ENCODE measurements at places on chromosomes 13 and 19.

DNA sequence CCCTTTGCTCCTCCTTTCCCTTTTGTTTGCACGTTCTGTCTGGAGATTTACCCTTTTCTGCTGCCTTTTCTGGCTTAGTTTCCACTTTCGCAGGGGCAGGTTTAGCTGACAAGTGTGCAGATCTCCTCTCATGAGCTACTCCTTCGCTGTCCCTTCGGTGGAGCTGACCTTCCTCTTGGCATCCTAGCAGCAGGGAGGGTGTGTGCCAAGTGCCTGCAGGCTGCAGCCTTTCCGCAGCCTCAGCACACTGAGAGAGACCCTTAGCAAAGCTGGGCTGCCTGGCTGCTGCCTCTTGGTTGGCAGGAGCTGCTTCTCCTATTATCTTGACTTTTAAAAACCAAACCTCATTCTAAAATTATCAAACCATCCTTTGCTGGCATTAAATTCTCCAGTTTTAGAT, 132.5 kb downstream of the DNAJC3 start:
- no peak for DNase-seq

DNA sequence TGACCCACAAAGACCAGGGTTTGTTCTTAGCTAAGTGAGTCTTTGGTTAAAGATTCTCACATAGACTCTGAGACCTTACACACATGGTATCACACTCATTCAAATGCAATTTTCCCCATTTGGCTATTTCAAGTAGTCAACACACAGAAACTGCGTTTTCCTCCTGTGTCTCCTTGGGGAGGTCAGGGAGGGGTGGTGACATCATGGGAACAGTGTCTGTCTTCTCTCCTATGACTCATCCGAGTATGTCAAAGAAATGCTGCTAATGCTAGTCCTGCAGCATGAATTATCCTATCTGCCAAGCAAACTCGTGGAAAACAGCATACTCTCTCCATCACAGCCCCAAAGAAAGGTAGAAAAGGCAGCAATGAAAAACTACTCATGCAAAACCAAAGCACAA, 100.2 kb downstream of the ENOX1 start:
- DNase-seq, result no peak

- no peak for DNase-seq
Observed at GRCh38 chr19:31402529-31403316, 53.5 kb upstream of the TSHZ3 start.

- no peak for DNase-seq
Observed at GRCh38 chr13:52738719-52739467, 727 bp downstream of the CNMD start.

DNA sequence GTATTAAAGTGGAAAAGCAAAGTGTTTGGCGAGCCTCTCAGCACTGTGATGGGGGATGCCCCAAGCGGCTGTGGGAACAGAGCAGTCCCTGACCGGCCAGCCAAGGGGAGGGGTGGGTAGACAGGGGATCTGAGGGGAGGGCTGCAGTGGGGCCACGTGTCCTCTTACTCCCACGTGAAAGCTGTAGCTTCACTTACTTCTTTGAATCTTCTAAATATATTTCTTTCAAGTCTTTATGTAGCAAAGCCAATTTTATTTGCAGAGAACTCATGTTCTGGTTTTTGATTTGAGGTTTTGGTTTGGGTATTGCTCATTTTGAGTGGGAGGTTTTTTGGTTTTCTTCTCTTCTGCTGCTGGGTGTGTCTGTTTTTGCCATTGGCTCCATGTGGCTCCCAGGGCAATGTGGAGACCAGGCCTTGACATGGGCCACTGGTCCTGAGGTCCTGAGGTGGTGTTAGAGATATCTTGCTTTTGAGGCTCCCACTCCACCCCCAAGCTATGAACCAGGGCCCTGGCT, 17.7 kb upstream of the OVOL3 start:
- no peak for DNase-seq

DNA sequence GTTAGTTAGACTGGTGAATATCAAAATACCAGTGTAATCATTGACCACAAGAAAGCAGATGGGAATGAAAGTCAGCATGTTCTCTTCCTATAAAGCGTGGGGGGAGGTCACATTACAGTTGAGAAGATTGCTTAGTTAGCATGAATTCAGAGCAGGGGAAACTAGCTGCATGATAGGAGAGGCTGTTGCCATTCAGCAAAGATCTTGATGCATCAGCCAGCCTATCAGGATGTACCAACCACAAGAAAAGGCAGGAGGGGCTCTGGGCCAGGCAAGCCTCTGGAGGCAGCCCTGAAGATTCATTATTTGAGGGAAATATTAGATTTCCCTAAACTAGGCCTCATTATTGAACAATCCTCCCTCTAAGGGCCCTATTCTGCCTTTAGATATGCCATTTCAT, 5.0 kb upstream of the MTMR6 start:
- no peak for DNase-seq

DNA sequence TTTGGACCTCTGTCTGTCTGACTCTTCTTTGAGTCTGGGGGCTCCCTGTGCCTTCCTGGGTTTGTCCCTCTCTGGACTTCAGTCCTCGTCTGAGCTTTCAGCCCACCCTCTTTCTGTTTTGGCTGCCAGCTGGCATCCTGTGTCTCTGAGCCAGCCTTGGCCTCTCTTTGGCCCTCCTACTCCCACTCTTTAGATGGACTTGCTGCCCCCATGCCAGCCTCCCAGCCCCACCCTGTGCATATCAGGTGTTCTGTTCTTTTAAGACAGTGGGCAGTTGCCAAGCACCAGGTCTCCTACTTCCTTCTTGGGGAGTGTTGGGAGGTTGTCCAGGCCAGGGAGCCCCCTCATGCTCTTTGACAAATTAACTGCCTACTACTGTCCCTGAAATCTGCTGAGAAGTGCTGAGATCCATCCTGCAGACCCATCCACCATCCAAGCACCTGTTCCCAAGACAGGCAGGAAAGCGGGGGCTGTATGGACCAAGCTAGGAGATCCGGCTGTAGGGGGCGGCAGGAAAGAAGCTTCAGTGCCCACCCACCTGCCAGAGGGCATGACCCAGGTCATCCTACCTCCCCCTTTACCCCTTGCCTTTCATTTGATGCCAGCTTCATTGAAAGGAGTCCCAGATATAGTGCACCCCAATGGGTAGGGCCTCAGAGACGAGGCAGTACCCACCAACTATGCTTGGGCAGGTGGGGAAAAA, 9.6 kb downstream of the CIC start:
- DNase-seq, result no peak

- DNase-seq, result no peak
Observed at GRCh38 chr13:97423300-97424045, 10.5 kb upstream of the RAP2A start.

DNA sequence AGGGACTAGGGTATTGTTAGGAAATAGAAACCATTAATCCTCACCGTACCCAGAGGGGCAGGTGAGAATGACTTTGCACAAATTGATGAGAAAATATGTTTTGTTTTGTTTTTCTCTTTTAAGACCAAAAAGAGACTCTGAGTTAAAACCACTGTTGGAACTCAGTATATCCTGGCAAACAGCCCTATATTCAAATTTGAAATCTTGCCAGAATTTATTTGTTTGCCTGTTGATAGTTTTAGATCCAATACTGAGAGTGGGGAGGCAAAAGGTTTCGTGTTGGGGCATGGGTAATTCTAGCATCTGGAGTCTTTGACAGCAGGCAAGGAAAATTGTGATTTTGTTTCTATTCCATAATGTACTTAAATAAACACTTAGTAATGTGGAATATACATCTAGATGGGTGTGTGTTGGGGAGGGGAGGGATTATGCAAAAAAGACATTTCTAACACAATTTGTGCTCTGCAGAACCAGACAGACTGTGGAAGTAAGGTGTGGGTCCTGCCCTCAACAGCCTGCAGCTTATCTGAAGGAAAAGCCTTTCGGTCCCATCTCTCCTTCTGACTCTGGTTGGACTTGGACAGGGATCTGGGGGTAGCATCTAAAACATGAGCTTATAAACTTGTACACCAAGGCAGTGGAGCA, 190.7 kb downstream of the OXGR1 start:
- no peak for DNase-seq

GRCh38 chr19:38385804-38386257, 2.0 kb downstream of the GGN start:
- DNase-seq, result no peak

GRCh38 chr13:23636360-23636759, 66.1 kb downstream of the TNFRSF19 start:
- DNase-seq, result no peak

GRCh38 chr19:39401549-39402345, 4.9 kb upstream of the ZFP36 start:
- peak; percentile 31 for DNase-seq

DNA sequence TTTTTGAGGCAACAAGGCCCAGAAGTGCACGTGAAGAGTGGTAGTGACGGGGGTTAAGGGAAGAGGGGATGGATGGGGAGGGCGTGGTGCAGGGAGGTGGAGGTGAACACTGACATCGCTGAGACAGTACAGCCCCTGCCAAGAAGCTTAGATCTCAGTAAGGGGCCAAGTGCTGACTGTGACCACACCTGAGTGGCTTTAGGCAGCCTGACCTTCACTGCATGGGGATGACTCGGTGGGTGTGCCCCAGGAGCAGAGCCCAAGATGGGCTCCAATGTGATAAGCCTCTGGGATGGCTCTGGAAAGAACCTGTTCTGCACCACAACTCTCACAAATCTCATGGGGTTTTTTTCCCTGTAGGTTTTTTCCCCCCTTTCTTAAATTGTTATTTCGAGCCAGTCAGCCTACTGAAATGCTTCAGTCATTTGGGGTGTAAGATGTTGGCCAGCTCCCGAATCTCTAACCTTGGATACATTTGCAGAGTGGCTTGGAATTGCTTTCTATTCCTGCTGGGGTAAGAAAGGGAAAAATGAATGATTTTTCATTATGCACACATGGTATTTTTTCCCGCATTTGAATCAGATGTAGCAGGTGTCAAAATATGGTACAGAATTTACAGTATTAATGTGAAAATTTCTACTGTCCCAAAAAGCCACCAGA, 165.0 kb downstream of the TM9SF2 start:
- DNase-seq, result no peak

- DNase-seq, result no peak
Observed at GRCh38 chr13:100506154-100506553, 82.4 kb downstream of the GGACT start.

- DNase-seq, result peak; percentile 65
Observed at GRCh38 chr19:18208098-18208951, 4.5 kb upstream of the RAB3A start.

GRCh38 chr13:95360464-95361097, 59.3 kb upstream of the ABCC4 start:
- no peak for DNase-seq

DNA sequence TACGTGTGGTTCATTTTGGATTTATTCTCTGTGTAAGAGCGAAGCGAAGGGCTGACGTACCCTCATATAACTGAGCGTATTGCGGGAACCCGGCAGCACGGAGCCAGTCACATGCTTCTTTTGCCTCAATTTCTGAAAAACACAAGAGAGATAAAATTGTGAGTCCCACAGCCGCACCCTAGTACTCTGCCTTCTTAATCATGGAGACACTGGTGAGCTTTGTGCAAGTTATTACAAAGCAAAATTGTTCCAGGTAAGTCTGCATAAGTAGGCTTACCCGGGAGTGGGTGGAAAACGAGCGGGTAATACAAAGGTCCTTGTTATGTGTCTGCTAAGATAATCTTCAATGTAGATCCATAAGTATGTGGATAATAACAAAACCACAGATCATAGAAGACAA, 118.1 kb downstream of the STARD13 start:
- DNase-seq, result no peak

DNA sequence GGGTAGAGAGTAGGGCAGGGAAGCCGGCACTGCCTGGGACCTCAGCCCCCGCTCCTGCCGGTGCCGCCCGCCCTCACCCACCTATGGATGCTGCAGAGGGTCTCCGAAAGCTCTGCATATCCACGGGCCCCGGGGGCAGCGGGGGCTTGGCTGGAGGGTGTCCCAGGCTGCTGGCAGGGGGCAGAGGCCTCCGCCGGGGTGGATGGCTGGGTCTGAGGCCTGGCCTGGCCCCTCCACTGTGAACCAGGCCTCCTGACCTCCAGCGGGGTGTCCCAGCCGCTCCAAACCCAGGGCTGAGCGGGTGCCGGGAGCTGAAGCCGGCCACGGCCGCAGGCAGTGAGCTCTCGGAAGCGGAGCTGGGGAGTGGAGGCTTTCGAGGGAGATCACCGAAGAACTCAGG, 4.1 kb downstream of the PRAM1 start:
- no peak for DNase-seq

- no peak for DNase-seq
Observed at GRCh38 chr13:49183672-49184325, 36.3 kb upstream of the MLNR start.

- no peak for DNase-seq
Observed at GRCh38 chr13:35784286-35784951, 307.9 kb upstream of the MAB21L1 start.

DNA sequence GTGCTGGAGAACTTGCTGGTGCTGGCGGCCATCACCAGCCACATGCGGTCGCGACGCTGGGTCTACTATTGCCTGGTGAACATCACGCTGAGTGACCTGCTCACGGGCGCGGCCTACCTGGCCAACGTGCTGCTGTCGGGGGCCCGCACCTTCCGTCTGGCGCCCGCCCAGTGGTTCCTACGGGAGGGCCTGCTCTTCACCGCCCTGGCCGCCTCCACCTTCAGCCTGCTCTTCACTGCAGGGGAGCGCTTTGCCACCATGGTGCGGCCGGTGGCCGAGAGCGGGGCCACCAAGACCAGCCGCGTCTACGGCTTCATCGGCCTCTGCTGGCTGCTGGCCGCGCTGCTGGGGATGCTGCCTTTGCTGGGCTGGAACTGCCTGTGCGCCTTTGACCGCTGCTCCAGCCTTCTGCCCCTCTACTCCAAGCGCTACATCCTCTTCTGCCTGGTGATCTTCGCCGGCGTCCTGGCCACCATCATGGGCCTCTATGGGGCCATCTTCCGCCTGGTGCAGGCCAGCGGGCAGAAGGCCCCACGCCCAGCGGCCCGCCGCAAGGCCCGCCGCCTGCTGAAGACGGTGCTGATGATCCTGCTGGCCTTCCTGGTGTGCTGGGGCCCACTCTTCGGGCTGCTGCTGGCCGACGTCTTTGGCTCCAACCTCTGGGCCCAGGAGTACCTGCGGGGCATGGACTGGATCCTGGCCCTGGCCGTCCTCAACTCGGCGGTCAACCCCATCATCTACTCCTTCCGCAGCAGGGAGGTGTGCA, 587 bp downstream of the S1PR4 start:
- DNase-seq, result no peak

- DNase-seq, result no peak
Observed at GRCh38 chr13:28041031-28041461, 52.6 kb upstream of the URAD start.

GRCh38 chr13:99050983-99051488, 73.2 kb upstream of the DOCK9 start:
- no peak for DNase-seq

- no peak for DNase-seq
Observed at GRCh38 chr13:89660752-89661151, 1686.7 kb upstream of the MIR17HG start.

GRCh38 chr13:27534981-27535380, 84.6 kb upstream of the MTIF3 start:
- DNase-seq, result no peak
